CD4-positive, alpha-beta T cell (primary cell): ENCODE measurements at places on chromosomes 2 and 18.

GRCh38 chr2:216159144-216159543, 50.0 kb downstream of the XRCC5 start:
- DNase-seq = no peak

- DNase-seq = no peak
These were observed 407.9 kb downstream of the CPS1 start for GRCh38 chr2:210964141-210964764.

GRCh38 chr18:3720159-3720558, 270.2 kb downstream of the TGIF1 start:
- DNase-seq = no peak

GRCh38 chr18:78915446-78916008, 64.1 kb upstream of the SALL3 start:
- no peak for DNase-seq

DNA sequence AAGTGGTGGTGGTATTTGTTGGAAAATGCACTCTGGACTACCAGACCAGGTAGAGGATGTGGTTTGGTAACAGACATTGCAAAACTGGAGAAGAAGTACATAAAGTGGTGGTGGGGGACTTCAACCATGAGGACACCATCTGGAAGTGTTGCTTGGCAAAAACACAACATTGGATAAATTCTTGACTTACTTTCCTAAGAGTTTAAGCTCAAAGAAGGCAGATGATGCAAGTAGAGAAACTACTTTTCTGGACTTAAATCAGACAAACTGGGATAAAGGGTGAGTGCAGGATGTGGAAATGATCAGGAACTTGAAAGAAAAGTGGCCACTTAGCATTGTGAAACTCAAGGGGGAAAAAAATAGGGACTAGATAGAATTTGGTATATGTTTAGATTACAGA, 487.4 kb downstream of the ZEB2 start:
- no peak for DNase-seq

GRCh38 chr2:168490946-168491605, 35.0 kb downstream of the CERS6 start:
- no peak for DNase-seq

DNA sequence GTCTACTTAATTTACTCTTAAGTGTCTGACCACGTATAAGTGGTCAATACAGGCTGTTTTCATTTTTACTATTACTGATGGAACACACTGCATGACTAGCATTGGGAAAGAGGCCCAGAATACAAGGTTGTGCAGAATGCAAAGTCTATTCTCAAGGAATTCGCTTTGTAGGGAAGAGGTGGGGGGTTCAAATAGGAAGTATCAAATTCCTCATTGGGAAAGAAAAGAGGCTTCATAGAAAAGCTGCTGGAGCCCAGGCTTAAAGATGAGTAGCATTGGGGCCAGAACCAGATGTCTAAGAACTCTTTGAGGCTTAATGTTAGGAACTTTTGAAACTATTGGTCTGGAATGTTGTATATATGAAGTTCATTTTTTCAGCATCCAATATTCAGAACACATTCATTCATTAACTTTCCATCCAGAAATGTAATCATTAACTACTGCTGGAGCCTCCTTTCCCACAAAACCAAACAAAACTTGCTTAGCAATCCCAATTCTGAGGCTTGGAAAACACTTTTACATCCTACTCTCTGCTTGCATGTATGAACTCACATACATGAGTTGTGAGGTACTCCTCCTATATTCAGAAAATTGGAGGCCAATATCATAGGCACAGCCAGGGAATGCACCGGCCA, 994 bp upstream of the LRATD1 start:
- DNase-seq = no peak

GRCh38 chr2:184558713-184559464, 39.4 kb upstream of the ZNF804A start:
- no peak for DNase-seq

GRCh38 chr2:128024816-128025215, 3.0 kb downstream of the SAP130 start:
- no peak for DNase-seq

- DNase-seq = no peak
These were observed 99.5 kb upstream of the AGAP1 start for GRCh38 chr2:235394278-235394828.

GRCh38 chr18:69400253-69400975, at the start of gene DOK6:
DOK6 (plus strand) TSS chr18:69400888.
- DNase-seq = no peak

GRCh38 chr2:205811387-205811786, 129.1 kb downstream of the NRP2 start:
- no peak for DNase-seq

DNA sequence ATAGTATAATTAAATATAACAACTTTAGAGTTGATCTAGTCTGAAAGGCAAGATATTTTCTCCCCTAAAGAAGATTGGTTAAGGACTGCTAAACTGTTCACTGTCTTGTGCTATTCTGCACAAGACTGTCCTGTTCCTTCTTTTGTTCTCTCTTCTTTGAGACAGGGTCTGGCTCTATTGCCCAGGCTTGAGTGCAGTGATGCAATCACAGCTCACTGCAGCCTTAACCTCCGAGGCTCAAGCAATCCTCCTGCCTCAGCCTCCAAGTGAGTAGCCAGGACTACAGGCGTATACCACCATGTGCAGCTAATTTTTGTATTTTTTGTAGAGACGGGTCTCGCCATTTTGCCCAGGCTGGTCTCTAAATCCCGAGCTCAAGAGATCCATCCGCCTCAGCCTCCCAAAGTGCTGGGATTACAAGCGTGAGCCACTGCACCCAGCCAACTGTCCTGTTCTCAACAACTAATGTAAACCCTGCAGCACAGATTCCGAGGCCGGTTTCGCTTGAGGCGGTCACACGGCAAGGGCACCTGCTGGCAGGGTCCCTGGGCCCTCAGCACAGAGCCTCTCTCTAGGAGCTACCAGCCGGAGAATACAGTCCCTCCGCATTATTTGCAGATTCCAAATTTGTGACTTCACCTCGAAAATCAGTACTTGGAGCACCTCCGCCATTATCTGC, 16.4 kb downstream of the PXDN start:
- DNase-seq = no peak

GRCh38 chr2:207078186-207078798, 87.5 kb downstream of the KLF7 start:
- DNase-seq = no peak

GRCh38 chr18:29071869-29072268, 894.9 kb upstream of the CDH2 start:
- no peak for DNase-seq

DNA sequence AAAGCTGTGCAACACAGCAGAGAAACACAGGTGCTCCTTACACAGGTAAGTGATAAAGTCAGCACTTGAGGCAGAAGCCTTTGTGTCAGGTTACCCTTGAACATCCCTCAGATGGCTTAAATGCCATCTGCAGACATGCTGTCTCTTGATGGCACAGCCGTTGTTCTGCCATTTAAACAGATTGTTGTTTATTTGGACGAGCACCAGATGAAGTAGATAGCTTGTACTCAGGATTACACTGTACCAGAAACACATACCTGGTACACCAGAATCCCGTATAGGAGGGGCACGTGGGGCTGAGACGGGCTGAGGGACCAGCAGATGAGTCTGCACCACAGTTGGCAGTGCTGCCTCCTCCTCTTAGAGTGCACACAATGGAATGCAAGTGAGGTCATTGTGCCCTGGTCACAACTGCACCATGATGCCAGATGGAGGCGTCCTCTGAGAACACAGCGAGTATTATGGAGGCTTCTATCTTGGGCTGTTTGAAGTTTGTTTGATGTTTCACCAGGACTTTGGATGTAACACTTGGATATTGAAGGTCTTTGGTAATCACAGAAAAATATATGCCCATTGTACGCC, 143.0 kb downstream of the TANC1 start:
- DNase-seq = no peak

DNA sequence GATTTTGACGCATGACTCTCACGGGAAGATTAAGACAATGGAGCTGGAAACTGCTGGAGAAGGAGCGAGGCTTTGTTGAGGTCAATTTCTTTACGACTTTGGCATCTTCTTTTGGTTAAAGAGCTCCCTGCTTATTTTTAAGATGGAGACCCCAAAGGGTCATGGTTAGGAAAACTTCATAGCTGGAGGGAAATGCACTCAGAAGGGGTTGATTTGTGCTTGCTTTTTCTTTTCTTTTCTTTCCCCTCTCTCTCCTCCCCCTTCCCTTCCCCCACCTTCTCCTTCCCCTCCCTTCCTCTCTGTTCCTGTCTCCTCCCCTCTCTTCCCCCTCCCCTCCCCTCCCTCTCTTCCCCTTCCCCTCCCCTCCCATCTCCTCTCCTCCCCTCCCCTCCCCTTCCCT, 79.0 kb downstream of the TNP1 start:
- no peak for DNase-seq

DNA sequence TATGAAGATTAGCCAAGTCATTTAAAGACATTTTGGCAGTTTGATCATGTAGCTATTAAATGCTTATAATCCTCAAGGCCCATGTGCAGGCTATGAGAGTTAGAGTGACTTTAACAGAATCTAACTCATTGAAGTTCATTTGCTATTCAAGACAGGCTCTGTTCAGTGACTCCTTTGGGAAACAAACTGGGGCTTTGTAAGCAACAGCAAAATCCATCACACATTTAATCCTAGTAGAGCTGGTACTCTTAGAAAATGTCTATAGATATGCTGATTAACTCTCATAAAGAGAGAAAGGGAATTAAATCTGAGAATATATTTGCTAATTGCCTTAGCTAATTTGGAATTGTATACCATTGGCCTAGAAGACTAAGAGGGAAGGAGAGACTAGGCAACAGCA, 182.8 kb upstream of the SESTD1 start:
- no peak for DNase-seq

DNA sequence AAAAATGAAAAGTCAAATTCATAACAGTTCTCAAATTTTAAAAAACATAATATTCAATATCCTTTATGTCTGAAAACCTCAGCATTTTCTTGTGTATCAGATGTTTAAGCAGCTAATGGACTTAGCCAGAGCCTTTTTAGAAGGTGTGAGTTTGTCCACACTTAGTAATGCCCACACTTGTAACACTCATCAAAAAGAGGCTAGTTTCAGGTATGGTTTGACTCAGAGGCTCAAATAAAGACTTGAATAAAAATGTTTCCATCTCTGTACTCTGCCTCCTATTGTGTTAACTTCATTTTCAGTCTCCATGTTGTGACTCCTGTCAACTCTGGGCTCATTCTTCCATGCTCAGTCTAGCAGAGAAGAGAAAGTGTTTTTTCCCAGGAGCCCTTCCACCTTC, 311.6 kb downstream of the IRS1 start:
- DNase-seq = no peak

DNA sequence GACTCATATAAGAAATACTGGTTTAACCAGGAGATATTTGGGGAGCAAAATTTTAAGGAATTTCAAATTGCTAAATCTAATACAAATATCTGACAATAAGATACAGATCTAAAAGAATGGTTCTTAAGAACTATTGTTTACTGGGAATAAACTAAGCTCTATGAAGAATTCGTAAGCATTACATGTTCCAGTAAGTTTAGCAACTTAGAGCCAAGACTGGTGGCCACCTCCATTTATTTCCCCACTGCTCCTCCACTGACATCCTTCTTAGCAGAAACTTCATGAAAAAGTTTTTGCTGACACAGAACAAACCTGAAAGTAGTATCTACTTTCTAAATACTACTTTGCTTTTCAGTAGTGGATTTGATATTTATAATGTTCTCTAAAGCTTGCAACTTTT, 83.0 kb downstream of the ACSL3 start:
- DNase-seq = no peak

DNA sequence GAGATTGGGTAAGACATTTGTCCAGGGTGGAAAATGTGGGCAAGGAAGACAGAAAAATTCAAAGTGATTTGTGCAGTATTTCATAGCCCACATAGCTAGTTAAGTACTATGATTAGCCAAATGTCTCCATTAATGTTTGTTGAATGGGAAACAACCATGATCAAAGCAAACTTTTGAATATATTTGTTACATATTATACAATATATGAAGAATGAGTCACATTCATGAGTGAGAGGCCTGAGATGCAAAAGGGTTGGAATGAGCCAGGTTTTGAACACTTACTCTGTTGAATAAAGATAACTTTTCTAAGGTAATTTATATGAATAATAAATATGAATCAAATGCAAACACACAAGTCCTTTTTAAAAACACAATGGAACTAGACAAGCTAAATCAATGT, 984.5 kb upstream of the CDH2 start:
- no peak for DNase-seq

DNA sequence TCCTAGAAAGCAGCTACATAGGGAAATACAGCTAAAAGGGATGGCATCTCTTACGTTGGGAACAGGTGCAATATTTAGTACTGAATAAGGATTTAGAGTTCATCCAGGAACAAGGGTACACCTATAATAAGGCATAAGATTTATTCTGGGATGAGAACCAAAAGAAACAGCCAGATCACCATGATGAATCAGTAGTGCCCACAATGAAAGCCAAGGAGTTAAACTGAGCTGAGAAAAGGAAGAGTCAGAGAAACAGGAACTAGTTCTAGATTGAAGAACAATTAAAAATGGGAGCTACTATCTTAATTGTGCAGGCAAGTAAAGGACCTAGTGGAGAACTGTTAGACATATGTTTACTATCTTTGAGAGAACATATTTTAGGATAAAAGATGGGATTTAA, 692.3 kb downstream of the LRP1B start:
- no peak for DNase-seq

- DNase-seq = no peak
These were observed 29.2 kb upstream of the TEX44 start for GRCh38 chr2:231563378-231563961.

- DNase-seq = no peak
These were observed 59.6 kb upstream of the CHN1 start for GRCh38 chr2:175064797-175065196.

DNA sequence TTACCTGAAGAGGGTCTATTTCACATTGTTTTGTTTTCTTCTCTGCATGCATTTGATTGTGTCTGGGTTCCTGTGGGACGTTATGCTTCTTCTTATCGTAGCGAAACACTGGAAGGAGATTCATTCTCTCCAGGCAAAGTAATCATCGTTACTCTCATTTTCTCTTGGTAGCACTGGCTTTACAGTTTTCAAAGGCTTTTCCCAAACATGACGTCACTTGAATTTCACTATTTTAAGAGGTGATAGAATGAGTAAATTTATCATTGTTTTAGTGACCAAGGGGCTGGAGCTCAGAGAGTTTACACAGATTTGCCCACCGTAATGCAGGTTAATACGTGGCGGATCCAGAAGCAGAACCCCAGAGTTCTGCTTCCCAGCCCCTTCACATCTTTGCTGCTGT, 391.4 kb downstream of the DCDC2C start:
- DNase-seq = no peak
